Fibroblast of lung (primary cell): ENCODE measurements at places on chromosomes 1 and 21. TPM values are rescaled to one million over a fixed set of nuclear protein-coding genes. Genes with fewer than 3 reads are reported as not detected.

DNA sequence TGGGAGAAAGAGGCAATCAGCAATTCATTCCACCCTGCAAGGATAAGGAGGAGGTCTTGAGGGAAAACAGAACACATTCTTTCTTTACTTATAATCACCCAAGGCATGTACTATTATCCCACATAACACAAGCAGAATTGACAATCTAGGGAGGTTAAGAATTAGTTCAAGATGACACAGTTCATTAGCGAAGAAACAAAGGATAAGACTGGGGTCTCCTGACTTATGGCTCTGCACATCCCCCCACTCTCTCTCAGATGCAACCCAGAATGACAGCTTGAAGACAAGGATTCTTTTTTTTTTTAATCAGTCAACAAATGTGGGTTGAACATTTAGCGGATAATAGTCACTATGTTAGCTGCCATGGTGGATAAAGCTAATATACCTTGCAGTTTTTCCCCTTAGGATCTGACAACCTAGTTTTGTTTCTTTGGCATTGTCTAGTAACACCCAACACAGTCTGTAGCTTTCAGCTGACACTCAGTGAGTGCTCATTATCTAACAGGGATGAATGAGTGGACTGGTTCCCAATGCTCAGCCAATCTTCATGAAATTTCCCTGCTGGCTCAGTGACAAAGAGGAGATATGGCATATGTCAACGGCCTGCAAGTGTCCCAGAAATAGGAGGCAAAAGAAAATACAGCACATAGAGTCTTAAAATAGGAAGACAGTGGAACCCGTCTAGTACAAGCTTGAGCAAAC is 35.1 kb downstream of the RXRG start:
- H3K4me1 ChIP-seq: no peaks in the 10 kb centered on the region
- no peak overlapping the region for H3K27ac ChIP-seq
- no peak overlapping the region for H3K4me3 ChIP-seq
- H3K27me3 ChIP-seq: peaks cover 2% of the 10 kb centered on the region
- no peaks in the 10 kb centered on the region for H3K36me3 ChIP-seq
- no peak for DNase-seq

DNA sequence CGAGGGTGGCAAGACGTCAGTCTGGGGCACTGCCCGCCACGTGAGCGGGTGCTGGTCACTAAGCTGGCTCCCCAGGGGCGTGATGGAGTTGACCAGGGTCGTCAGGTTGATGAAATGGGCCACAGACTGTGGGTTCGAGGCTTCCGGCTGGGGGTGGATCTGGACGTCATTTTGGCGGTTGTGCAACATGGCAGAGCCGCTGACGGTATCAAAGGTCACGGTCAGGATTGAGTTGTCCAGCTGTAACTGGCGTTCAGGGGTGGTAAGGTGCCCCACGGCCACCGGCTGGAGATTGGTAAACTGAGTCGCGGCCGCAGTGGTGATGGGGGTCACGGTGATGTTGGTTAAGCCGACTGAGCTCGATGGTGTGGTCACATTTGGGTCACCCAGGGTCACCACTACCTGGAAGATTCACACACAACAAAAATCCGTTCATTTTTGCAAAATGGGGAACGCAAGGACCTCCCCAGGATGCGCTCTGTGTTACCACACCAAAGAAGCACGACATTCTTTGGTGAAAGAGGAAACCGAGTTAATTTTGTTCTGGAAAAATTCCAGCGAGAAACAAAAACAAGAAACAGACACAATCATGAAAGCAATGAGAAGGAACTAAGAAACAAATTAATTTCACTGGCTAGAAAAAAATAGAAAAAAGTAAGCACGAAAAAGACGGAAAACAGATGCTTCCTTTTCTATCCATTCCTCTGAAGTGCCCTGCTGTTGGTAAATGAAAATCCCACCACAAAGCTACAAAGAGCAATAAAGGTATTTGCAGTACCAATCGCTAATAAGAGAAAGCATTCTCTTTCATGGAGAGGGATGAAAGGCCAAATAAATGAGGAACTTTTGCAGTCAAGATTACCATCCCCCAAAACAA is 34.7 kb upstream of the RIPK4 start:
- no peaks in the 10 kb centered on the region for H3K27me3 ChIP-seq
- no peak overlapping the region for H3K4me3 ChIP-seq
- no peak overlapping the region for H3K27ac ChIP-seq
- H3K4me1 ChIP-seq: peaks cover 4% of the 10 kb centered on the region
- no peak for DNase-seq
- peaks cover 11% of the 10 kb centered on the region for H3K36me3 ChIP-seq

DNA sequence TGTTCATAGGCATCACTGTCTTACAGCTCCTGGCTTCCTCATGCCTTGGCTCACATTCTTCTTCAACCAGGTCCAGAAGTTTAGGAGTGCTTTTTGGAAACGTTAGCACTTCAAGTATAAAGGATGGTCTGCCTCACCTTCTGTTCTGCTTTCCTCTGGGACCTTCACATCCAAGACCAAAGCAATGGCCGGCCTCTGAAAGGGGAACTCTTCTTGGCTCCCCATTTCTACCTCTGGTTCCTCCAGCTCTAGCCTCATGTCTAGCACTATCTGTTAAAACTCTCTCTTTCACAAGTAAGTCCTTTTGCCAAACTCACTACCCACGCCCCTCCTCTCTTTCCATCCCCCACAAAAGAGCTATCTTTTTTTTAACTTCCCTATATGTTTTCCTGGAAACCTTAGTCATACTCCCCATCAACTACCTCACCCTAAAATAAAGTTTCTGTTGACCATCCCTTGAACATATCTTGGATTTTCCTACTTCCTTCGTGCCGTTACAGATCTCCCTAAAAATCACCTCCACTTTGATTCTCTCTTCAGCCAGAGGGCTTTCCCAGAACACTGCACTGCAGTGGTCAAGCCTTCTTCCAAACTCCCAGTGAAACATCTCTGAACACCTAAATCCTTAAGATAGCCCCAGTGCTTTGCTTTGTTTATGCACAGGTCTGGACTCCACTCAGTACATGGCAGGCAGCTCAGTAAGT is 7.9 kb downstream of the SORT1 start:
- no peak overlapping the region for H3K27ac ChIP-seq
- no peaks in the 10 kb centered on the region for H3K27me3 ChIP-seq
- H3K36me3 ChIP-seq: no peaks in the 10 kb centered on the region
- DNase-seq: no peak

CCDC24 gene
- total RNA-seq: 1.0 and 3.5 TPM in 2 replicates

- peaks cover 6% of the 10 kb centered on the region for H3K27me3 ChIP-seq
- no peaks in the 10 kb centered on the region for H3K36me3 ChIP-seq
- H3K4me1 ChIP-seq: no peaks in the 10 kb centered on the region
- H3K4me3 ChIP-seq: no peak overlapping the region
These were observed 128.8 kb downstream of the KCNN3 start for GRCh38 chr1:154741327-154741726.
